NCI-H2029 (cell line): ENCODE measurements at places on chromosomes 12 and 14.

DNA sequence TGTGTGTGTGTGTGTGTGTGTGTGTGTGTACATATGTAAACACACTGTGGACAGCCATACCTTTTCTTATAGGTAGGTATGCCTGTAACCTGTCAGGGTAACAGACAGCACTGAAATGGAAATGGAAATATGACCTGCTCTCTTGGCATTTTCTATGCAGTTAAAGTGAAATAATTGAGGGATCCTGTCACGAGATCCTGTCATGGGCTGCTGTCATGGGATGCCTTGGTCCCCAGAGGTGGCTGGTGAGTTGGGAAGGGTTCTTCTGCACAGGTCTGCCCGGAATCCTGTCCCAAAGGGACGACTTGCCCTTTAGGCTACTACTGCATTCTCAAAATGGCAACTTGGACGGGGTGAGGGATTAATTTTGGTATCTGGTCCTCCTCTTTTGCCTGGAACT, 47.3 kb downstream of the ELK3 start:
- no peak for DNase-seq

DNA sequence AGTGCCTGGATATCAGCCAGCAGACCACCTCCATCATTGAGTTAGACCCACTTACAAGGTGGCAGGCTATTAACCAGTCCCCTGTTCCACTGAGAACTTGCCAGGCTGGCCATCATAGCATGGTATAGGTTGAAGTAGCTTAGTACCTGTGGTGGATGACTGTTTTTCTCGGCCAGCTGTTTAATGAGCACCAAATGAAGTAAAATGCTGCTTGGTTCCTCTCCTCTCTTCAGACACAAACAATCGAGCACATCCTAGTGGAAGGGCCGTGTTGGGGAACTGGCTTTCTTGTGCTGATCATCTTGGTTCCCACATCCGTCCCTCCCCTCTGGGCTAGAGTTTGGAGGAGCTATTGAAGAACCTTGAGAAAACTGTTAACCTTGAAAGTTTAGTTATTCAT, 486.2 kb downstream of the RAD51B start:
- no peak for DNase-seq

GRCh38 chr14:53947452-53948204, 9.0 kb downstream of the BMP4 start:
- DNase-seq, result no peak

DNA sequence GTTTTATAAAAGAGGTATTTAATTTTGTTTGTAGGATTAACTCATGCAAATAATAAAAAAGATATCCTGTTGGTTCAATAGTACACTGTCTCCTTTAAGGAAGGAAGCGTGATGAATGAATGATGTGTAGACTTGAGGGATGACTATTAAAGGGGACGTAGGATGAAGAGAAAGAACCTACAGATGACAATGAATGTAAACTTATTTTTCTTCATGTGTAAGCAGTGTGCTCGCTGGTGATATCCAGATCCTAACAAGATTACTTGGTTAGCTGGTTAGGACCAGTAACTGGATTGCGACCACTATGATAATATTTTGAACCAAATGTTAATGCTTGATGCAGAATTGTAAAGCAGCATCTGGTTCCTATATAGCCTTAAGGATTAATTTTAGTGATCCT, 2.6 kb downstream of the ARF6 start:
- DNase-seq, result peak; percentile 13

DNA sequence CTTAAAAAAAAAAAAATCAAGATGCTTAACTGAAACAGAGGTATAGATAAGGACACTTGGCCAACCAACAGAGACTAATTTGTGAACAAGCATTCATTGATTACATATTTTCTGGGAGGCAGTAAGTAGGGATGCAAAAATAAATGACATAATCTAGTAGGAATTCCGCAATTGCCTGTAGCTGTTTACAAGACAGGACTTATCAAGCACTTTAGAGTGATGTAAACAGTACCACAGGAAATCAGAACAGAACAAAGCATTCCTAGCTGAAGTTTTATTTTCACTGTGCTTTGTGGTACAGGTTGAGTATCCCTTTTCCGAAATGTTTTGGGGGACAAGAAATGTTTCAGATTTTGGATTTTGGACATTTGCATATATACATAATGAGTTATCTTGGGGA, 68.2 kb upstream of the FGD4 start:
- no peak for DNase-seq

DNA sequence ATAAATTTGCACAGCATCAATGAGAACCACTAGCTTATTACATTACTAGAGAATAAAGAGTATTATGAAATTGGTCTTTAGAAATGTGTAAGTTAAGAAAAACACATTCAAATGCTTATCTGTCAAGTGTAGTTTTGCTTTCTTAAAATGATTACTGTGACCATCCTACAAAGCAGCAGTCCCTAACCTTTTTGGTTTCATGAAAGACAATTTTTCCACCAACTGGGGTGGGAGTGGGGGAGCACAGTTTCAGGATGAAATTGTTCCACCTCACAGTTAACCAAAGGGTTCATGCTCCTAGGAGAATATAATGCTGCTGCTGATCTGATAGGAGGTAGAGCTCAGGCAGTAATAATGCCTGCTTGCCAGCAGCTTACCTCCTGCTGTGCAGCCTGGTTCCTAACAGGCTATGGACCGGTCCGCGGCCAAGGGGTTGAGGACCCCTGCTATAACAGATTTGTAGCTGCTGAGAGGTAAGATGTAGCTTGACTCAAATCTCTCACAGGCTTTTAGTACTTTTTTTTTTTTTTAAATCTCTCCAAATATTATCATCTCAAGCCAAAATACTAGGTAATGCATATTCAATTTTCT, 45.4 kb downstream of the PPP4R3A start:
- no peak for DNase-seq

DNA sequence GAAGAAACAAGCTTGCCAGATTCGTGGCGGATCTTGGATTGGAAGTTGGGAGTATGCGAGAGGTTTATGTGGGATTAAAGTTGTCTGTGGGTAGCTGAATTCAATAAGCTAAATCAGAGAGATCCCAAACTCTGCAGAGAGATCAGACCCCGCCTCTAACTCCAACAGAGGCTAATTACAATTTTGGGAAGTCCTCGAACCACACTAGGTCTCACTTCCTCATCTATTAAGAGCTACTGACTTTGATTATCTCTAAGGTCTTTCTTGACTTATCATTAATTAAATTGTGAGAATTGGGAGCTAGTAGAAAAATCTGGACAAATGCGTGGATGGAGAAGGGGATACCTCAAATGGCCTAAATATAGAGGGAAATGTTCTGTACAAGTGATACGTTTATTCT, 9.1 kb downstream of the NTF3 start:
- DNase-seq, result no peak

- DNase-seq, result no peak
These were observed 44.3 kb downstream of the ELK3 start for GRCh38 chr12:96238336-96239047.

DNA sequence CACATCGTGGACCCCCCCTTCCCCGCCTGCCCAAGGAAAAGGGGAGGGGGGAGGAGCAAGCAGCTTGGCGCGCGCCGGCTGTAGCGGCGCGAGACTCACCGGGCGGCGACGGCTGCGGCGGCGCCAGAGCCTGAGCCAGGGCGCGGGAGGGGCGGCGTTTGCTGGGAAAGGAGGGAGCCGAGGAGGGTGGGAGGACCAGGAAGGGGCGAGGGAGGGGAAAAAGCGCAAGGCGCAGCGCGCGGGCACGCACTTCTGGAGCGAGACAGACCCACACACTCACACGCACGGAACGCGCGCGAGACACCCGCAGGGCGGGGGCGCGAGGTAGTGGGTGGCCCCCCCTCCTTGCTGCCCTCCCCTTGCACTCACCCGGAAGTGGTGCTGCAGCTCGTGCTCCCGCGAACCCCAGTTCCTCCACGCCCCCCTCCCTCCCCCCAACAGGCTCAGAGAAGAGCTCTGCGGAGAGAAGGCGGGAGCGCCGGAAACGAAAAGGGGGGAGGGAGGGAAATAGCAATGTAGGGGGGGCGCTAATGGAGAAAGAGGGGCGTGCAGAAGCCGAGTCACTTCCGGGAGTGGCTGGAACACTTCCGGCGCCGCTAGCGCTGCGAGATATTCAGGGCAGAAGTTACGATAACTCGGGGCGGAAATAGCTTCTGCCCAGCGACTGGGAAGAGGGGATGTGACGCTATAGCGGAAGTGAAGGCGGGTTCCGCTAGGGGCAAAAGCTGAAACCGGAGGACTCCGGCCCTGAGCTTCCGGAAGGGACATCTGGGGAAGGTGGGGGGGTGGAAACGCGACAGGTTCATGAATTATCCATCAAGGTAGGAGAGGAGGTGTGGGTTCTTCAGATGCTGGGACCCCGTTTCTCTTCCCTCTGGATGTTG, at the start of gene ZNF384:
Gene ZNF384 (minus strand): TSS at position 377 of the 884 bp plus-strand sequence. CDS start 9,855 bp downstream, outside the sequence.
- DNase-seq, result peak; percentile 99

DNA sequence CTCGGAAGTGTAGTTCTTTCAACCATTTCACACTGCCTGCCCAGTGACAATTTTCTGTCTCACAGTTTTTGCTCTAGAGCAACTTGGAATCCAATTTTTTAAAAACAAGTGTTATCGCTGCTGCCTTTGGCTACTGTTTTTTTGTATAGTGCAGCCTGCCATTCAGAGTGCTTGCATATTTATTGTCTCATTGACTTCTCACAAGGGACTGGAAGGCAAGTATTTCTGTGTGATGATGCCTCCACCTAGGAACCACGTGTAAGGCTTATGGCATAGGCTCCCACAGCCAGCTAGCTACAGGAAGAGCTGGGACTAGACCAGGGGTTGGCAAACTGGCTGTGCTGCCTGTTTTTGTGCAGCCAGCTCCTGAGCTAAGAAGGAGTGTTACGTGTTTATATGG, 903 bp downstream of the PARPBP start:
- no peak for DNase-seq

- no peak for DNase-seq
These were observed 82.3 kb downstream of the CHGA start for GRCh38 chr14:93005135-93005813.

GRCh38 chr14:78721756-78722480, 551.7 kb downstream of the NRXN3 start:
- DNase-seq, result no peak

- no peak for DNase-seq
These were observed 182.0 kb downstream of the CACNA1C start for GRCh38 chr12:2234646-2235350.

GRCh38 chr12:96302687-96303310, 97.4 kb downstream of the CDK17 start:
- DNase-seq, result no peak

GRCh38 chr12:71655495-71655894, 8.2 kb downstream of the ZFC3H1 start:
- DNase-seq, result no peak

GRCh38 chr14:54877015-54877702, 25.5 kb downstream of the GCH1 start:
- DNase-seq, result peak; percentile 40

GRCh38 chr12:21988619-21989018, 47.4 kb upstream of the ABCC9 start:
- DNase-seq, result no peak

GRCh38 chr12:99824900-99825542, 159.7 kb downstream of the ANKS1B start:
- peak; percentile 95 for DNase-seq

DNA sequence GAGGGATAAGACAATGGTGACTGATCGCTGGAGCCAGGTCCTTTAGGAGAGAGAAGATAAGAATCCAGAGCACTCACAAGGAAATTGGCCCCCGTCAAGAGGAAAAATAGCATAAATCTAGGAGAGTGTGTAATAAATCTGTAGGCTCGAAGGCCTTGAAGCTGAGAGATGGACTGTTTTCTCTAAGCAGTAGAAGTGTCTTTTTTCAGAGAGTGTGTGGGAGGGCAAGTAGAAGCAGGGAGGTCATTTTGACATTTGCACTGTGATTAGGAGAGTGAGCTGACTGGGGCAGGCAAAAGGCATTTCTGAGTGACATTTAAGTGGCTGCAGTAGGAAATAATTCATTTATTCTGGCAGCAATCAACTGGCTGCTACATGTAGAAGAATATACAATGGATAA, 78.0 kb upstream of the DDHD1 start:
- DNase-seq, result no peak

DNA sequence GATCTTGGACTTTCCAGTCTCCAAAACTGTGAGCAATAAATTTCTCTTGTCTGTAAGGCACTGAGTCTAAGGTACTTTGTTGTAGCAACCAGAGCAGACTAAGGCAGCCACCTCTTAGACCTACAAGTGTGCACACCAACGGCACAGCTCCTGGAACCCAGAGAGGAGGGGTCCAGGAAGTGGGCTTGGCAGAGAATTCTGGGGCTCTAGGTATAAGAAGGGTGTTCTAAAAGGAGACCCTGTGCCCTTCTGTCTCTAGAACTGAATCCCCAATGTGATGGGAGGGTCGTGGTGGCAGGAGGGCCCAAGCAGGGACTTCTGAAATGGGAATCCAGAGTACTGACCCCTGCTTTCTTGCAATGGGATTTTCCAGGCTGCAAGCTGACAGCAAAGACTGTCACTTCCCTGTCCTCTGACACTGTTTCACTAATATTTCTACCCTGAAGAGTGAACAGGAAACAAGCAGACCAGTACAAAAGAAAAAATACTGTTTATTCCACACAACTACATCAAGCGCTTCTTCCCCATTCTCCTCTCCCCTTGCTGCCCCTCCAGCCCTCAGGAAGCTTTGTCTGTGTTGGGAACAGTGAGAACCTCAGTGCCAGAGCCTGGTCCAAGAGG, 13.6 kb upstream of the TFCP2 start:
- no peak for DNase-seq
